Stimulated activated CD8-positive, alpha-beta memory T cell treated with anti-CD3 and anti-CD28 coated beads, Interleukin-7, amount 100 ng/mL, for 24 hours (primary cell): ENCODE measurements at places on chromosomes 7 and 10.

- DNase-seq: no peak
These were observed 50.7 kb downstream of the BPGM start for GRCh38 chr7:134697205-134697886.

- peak; percentile 27 for DNase-seq
These were observed 634 bp downstream of the EZH2 start for GRCh38 chr7:148883266-148884048.

DNA sequence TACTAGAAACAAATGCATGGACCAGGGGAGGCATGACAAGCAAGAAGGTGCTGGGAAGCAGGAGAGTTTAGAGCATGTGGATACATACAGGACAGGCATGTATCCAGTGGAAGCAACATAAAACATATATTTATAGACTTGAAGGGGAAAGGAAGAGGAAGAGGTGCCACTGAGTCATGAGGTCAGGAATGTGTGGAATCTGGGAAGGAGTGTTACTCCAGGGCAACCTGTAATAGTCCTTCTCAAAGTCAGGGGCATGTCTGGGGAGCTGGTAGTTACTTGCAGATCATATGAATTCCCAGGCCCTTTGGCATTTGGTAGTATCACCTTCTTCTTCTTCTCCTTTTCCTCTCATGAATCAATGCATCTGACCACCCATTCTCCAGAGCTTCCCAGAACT lies 246.6 kb downstream of the XPNPEP1 start:
- no peak for DNase-seq

- DNase-seq: no peak
These were observed 56.7 kb downstream of the DDC start for GRCh38 chr7:50508471-50508943.

GRCh38 chr10:667096-667495 lies 22.4 kb downstream of the DIP2C start:
- DNase-seq: no peak

DNA sequence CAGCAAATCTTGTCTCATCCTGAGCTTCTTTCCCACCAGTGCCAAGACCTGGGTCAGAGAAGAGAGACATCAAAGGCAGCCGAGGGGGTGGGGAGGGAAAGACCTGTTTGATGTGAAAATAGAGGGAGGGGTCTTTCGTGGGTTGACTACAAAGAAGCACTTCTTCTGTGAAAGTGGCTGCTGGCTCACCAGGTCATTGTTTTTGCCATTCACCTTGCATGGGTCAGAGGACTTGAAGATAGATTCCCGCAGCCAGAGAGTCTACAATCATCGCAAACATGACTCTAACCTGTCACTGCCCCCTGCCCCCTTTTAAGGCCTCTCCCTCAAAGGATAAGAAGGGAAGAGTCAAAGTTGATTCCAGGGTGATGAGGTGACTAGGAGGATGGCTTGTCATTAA lies 166.1 kb upstream of the BMPER start:
- DNase-seq: no peak
